ENCODE measurements at places on chromosomes 3 and 15. TPM values are rescaled to one million over a fixed set of nuclear protein-coding genes. Genes with fewer than 3 reads are reported as not detected.

Gene PLA2G4F
- not detected for total RNA-seq

Gene SERINC4
- total RNA-seq: 0.30 TPM

Gene IRAK2
- 3.0 TPM for total RNA-seq

Gene PCOLCE2
- not detected for total RNA-seq

Gene MCF2L2
- total RNA-seq: 6.0 TPM

Gene GHSR
- not detected for total RNA-seq

Gene PLS1
- 4.5 TPM for total RNA-seq

Gene TMC3
- not detected for total RNA-seq

DNA sequence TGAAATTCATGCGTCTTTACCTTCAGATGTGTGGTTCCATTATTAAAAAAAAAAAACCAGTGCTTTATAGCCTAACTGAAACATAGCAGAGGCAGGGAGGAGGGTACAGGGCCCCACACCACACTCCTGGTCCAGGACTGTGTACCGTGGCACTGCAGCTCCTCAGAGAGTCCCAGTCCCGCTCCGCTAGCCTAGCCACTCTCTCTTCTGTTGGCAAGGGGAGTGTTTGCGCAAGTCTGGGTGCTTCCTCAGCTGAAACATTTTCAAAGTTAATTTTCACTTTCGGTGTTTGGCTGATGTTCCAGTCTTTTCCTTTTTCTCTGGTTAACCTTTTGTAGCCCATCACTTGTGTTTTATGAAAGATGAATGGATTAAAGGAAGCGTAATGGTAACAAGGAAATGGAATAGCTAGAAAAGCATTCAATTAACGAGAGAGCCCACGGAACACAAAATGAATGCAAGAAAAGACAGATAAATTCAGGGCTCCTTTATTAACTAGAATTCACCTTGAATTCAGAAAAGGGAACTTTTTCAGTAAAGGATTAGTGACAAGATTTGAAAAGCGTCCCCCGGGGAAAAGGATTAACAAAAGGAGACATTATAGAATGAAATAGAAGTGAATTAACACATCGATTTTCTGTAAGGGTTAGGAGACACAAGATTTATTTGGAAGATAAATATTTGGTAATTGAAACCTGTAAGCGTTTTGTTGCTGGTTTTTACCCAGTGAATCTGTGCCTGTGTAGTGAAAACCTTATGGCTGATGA lies 177.0 kb downstream of the CACNA2D3 start:
- no peak overlapping the region for H3K4me3 ChIP-seq
- no peak for DNase-seq
- H3K27ac ChIP-seq: no peak overlapping the region
- no peaks in the 10 kb centered on the region for H3K27me3 ChIP-seq
- no peaks in the 10 kb centered on the region for H3K4me1 ChIP-seq

- no peaks in the 10 kb centered on the region for H3K4me1 ChIP-seq
- DNase-seq: no peak
- peaks cover 3% of the 10 kb centered on the region for H3K36me3 ChIP-seq
- H3K4me3 ChIP-seq: no peak overlapping the region
- H3K27ac ChIP-seq: no peak overlapping the region
These were observed 45.2 kb downstream of the CCNB2 start for GRCh38 chr15:59150185-59150584.

- no peaks in the 10 kb centered on the region for H3K4me1 ChIP-seq
- no peaks in the 10 kb centered on the region for H3K27me3 ChIP-seq
- no peak for DNase-seq
- no peaks in the 10 kb centered on the region for H3K36me3 ChIP-seq
- H3K27ac ChIP-seq: no peak overlapping the region
These were observed 62.1 kb upstream of the WNT5A start for GRCh38 chr3:55549177-55549576.

DNA sequence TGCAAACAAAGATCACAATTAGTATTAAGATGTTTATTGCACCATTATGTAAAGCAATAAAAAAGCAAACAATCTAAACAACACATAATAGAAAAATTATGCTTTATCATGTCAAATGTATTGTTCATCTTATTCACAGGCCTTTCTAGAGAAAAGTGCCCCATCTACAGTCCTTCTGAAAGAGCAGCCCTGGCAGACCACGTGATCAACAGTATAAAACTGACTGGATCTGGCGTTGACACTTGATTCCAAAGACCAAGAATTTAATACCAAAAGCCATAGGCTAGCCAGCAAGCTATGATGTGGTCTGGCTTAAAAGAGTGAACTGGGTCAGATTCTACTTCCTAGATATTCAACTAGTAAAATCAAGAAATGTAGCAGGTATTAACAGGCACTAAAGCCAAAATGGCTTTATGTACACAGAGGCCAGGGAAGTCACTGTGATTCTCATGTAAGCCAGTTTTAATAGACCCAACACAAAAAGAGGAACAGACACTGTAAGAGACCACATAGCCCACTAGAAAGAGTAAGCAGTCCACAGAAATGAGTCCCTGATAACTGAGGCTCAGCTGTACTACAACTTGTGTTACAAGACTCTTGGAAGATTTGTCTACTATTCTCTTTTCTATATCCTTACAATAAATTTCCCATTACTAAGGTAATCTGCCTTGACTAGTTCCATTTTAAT lies 32.5 kb downstream of the DMXL2 start:
- H3K27me3 ChIP-seq: peaks cover 3% of the 10 kb centered on the region
- H3K4me3 ChIP-seq: no peak overlapping the region
- H3K36me3 ChIP-seq: no peaks in the 10 kb centered on the region
- DNase-seq: no peak
- no peak overlapping the region for H3K27ac ChIP-seq

- H3K36me3 ChIP-seq: no peaks in the 10 kb centered on the region
- peaks cover 1% of the 10 kb centered on the region for H3K4me1 ChIP-seq
- no peak for DNase-seq
- H3K27ac ChIP-seq: no peak overlapping the region
These were observed 4.0 kb downstream of the PLA2G4D start for GRCh38 chr15:42090370-42090769.

DNA sequence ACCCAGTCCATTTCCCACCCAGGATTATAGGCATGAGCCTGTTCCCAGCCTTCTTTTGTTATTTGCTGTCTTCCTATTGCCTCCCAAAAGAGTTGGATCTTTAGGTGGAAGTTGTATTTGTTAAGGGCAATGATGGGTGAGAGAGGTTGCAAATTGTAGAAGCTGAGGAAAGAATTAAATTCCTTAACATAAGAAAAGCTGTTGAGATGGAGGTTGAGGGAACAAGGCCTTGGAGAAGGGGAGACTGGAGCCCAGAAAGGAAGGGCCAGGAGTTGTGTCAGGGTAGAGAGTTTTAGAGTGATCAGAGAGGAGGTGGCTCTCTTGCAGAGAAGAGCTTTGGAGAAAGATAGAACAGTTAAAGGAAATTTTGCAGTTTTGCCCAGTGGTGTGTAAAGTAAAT lies 46.8 kb downstream of the PLS1 start:
- no peak overlapping the region for H3K27ac ChIP-seq
- H3K4me3 ChIP-seq: no peak overlapping the region
- no peak for DNase-seq
- H3K4me1 ChIP-seq: no peaks in the 10 kb centered on the region
- no peaks in the 10 kb centered on the region for H3K27me3 ChIP-seq

DNA sequence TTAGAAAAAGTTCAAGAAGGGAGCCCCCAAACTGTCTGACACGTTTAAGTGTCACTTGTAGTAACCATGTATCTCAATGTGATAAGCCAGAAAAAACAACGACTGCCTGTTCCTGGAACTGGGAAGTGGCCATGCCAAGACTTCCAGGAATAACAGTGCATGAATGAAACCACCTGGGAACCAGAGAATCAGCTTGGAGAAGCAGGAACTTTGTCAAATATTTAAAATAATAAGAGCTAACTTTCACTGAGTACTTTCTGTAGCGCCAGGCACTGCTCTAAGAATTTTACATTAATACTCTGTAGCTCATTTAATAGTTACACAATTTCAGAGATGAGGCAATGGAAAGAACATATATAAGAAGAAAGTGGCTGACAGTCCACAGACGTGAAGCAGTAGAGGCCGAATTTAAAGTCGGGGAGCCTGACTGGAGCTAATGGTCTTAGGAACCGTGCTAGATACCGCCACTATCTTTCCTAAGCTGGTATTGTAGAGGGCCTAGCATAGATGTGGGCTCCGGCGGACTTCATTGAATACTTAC lies 876 bp downstream of the PLSCR1 start:
- H3K36me3 ChIP-seq: peaks cover 46% of the 10 kb centered on the region
- no peaks in the 10 kb centered on the region for H3K27me3 ChIP-seq
- peak overlapping the region; percentile 96 for H3K27ac ChIP-seq
- peaks cover 70% of the 10 kb centered on the region for H3K4me1 ChIP-seq
- no peak for DNase-seq

- no peak overlapping the region for H3K27ac ChIP-seq
- peaks cover 4% of the 10 kb centered on the region for H3K4me1 ChIP-seq
- DNase-seq: no peak
- H3K4me3 ChIP-seq: no peak overlapping the region
- no peaks in the 10 kb centered on the region for H3K27me3 ChIP-seq
These were observed 136.1 kb downstream of the APBA2 start for GRCh38 chr15:29021857-29022256.

DNA sequence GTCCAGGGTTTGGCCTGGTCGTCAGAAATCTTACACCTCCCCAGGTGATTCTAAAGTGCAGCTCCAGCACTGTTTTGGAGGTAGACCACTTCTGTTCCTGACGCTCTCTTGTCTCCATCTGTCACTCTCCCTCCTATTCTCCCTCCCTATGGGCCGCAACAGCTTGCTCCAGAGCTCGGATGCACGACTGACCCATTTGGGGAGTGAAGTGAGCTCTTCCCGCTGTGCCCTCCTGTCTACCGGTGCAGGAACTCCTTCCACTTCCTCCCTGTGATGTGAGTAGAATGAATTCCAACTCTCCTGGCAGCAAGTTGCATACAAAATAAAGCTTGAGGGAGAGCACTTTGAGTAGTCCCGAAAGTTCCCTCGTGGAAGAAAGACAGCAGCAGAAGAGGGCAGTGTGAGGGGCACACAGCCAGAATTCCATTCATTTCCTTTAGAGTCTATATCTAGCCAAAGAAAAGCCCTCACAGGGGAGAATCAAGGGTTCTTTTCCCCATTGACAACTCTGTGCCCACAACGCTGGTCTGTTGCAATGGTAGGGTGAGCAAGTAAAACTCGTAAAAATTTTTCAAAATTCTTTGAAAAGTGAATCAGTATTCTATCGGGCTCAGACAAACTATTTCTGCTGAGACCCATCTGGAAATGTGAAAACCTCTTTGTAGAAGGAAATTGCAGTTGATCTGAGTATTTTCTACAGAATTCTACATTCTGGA lies 39.9 kb upstream of the BDH1 start:
- peaks cover 11% of the 10 kb centered on the region for H3K27me3 ChIP-seq
- H3K4me3 ChIP-seq: no peak overlapping the region
- H3K27ac ChIP-seq: no peak overlapping the region
- H3K36me3 ChIP-seq: peaks cover 1% of the 10 kb centered on the region
- H3K4me1 ChIP-seq: peaks cover 26% of the 10 kb centered on the region

GRCh38 chr3:125186800-125187598 lies 25.5 kb downstream of the SLC12A8 start:
- H3K4me1 ChIP-seq: peaks cover 1% of the 10 kb centered on the region
- H3K4me3 ChIP-seq: no peak overlapping the region
- H3K36me3 ChIP-seq: no peaks in the 10 kb centered on the region
- peaks cover 9% of the 10 kb centered on the region for H3K27me3 ChIP-seq
- DNase-seq: no peak
- H3K27ac ChIP-seq: no peak overlapping the region

GRCh38 chr3:155391104-155391503 lies 97.6 kb upstream of the STRIT1 start:
- no peaks in the 10 kb centered on the region for H3K4me1 ChIP-seq
- H3K4me3 ChIP-seq: no peak overlapping the region
- peaks cover 12% of the 10 kb centered on the region for H3K27me3 ChIP-seq

- peak; percentile 71 for DNase-seq
- H3K27me3 ChIP-seq: peaks cover 16% of the 10 kb centered on the region
- no peak overlapping the region for H3K4me3 ChIP-seq
- no peak overlapping the region for H3K27ac ChIP-seq
- H3K4me1 ChIP-seq: peaks cover 31% of the 10 kb centered on the region
These were observed 123.5 kb downstream of the RPLP1 start for GRCh38 chr15:69576035-69576526.

DNA sequence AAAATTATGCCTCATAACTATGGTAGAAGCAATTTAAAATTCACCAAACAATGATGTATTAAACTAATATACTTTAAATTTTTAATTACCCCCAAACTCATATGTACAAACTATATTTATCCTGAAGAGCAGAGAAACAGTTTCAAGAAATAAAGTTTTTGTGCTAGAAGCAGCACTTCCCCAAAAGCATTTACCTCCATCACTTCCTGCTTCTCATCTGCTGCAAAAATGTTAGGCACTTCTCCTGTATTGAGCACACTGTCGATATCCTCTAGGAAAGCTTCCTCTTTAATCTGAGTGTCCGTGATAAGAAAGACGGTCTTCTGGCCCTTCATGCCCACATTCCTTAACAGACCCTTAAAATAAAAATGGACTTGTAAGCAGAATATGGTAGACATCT lies 101.5 kb upstream of the ASB14 start:
- peaks cover 4% of the 10 kb centered on the region for H3K27me3 ChIP-seq
- H3K4me1 ChIP-seq: peaks cover 11% of the 10 kb centered on the region
- no peak overlapping the region for H3K27ac ChIP-seq
- no peak for DNase-seq
- no peak overlapping the region for H3K4me3 ChIP-seq
- H3K36me3 ChIP-seq: peaks cover 4% of the 10 kb centered on the region

DNA sequence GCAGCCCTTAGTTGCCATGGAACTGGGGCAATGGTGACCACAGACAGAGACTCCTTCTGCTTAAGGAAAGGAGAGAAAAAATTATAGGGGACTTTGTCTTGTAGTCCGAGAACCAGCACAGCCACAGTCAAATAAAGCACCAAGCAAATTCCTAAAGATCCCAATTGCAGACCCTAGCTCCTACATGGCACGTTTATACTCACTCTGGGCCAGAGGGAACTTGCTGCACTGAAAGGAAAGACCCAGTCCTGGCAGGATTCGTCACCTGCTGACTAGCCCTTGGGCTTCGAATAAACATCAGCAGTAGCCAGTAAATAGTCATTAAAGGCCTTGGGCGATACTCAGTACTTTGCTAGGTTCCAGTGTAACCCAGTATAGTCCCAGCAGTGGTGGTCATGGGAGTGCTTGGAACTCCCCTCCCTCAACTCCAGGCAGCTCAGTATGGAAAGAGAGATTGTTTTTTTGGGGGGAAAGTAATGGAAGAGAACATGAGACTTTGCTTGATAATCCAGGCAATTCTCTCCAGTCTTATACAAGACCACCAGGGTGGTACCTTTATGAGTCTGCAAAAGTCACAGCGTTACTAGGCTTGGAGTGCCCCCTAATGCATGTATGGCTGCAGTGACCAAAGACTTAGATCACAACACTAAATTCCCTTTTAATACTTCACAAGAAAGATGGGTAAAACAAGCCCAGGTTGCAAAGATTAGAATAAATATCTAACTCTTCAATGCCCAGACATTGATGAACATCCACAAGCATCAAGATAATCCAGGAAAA lies 66.4 kb upstream of the AGTR1 start:
- no peak overlapping the region for H3K4me3 ChIP-seq
- DNase-seq: no peak
- H3K36me3 ChIP-seq: no peaks in the 10 kb centered on the region
- no peak overlapping the region for H3K27ac ChIP-seq

- DNase-seq: no peak
- H3K27ac ChIP-seq: no peak overlapping the region
- H3K27me3 ChIP-seq: no peaks in the 10 kb centered on the region
- no peaks in the 10 kb centered on the region for H3K4me1 ChIP-seq
- H3K36me3 ChIP-seq: peaks cover 6% of the 10 kb centered on the region
- no peak overlapping the region for H3K4me3 ChIP-seq
These were observed 37.8 kb downstream of the DLG1 start for GRCh38 chr3:197260491-197261163.

- H3K4me3 ChIP-seq: no peak overlapping the region
- no peak overlapping the region for H3K27ac ChIP-seq
- peaks cover 8% of the 10 kb centered on the region for H3K4me1 ChIP-seq
- no peak for DNase-seq
- no peaks in the 10 kb centered on the region for H3K36me3 ChIP-seq
These were observed 35.7 kb upstream of the APEH start for GRCh38 chr3:49638445-49638844.

Data from activated CD8-positive, alpha-beta memory T cell treated with anti-CD3 and anti-CD28 coated beads, Interleukin-2, amount 10 ng/mL, durations not matched to agents 7 days and 5 days (primary cell).